ENCODE measurements at places on chromosomes 16 and 17.

- peak; percentile 51 for DNase-seq
These were observed 3.1 kb downstream of the EVI2A start for GRCh38 chr17:31318298-31318801.

DNA sequence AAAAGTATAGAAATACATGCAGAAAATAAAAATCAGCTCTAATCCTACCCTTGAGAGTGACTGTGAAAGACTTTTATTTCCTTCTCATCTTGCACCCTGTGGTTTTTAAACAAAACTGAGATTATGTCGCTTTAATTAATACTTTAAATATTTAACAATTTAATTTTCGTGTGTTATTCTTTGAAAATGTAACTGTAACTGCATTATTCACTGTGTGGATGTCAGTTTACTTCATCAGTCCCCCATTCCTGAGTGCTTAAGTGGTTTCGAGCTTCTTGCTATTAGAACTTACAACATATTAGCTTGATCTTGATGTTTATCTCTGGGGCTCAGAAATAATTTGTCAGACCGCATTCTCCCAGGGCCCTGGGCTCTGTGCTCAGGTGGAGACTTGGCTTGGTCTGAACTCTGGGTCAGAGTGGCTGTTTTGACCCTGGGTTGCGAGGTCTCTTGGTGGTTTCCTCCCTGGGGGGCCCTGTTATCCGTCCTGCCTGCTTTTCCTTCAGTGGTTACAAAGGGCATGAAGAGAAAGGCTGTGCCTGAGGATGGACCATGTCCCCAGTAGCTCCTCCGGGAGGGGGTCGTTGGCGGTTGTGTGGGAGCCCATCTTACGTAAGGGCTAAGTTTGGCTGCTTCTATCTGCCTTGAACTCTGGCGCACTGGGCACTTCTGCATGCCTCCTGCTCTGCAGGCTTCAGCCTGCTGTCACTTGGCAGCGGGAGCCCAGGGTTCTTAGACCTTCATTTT lies 25.7 kb downstream of the AKAP1 start:
- no peak for DNase-seq

DNA sequence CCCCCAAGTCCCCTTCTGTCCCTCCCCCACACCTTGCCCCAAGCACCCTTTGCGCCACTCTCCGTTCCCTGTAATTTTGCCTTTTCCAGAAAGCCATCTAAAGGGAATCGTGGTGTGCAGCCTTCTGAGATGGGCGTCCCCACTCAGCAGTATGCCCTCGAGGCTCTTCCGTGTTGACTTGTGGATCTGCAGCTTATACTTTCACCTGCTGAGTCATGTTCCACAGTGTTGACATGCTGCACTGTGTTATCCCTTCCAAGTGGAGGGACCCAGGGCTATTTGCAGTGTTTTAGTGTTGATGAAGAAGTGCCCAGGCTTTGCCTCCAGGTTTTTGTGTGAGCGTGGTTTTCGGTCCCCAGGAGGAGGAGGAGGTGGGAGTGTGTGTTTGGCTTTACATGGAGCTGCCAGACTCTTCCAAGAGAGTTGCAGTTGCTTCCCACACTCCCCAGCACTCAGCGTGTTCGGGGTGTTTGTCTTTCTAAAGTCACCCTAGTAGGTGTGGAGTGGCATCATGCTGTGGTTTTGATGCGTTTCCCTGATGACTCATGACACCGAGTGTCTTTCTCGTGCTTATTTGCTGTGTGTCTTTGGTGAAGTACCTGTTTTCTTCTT lies 32.1 kb upstream of the JPT2 start:
- DNase-seq = peak; percentile 10

DNA sequence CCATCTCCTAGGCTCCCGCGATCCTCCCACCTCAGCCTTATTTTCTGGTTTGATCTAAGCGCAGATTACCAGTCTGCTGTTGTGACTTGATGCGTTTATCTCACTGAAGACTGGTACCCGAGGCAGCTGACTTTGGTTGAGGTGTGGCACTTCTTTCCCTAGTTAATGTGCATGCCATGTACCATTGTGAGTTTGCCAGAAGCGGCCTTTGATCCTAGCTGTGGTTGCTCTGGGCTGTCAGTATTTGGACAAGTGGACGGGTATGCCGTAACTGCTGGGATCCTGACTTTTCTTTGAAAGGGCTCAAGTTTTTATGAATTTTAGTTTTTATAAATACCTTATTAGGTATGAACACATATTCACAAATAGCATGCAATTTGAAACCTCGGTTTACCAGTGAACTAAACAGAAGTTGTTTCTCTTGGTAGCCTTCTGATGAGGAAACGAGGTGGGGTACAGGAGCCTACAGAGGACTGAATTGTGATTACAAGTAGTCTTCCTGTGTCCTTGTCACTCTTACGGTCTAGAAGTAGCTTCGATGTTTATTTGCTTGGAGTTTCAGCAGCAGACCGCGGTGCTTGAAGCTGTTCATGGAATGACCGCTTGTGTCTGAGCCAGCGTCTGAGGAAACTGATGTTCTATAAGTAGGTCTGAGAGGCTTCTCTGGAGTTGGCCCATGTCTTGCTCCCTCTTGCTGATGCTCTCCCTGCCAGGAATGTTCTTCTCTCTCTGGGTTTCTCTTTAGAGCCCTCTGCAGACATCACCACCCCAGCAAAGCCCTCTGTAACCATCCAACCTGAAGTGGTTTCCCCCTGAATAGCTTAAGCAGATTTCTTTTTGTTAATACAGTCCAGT lies 40.0 kb downstream of the SEC14L1 start:
- no peak for DNase-seq

- no peak for DNase-seq
These were observed 734.0 kb downstream of the MAF start for GRCh38 chr16:78866521-78866920.

- DNase-seq = peak; percentile 6
These were observed 664 bp downstream of the HBQ1 start for GRCh38 chr16:180681-181564.

DNA sequence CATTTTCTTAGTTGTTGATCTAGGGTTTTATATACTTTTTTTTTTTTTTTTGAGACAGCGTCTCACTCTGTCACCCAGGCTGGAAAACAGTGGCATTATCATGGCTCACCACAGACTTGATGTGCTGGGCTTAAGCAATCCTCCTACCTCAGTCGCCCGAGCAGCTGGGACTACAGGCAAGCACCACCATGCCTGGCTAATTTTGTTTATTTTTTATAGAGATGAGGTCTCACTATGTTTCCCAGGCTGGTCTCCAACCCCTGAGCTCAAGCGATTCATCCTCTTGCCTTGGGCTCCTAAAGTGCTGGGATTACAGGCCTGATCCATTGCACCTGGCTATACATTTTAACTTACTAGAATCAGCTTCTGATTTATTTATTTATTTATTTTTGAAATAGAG lies 34.2 kb upstream of the ATP2A3 start:
- no peak for DNase-seq

- no peak for DNase-seq
These were observed 47.0 kb downstream of the MFSD11 start for GRCh38 chr17:76784926-76785325.

Data from activated effector memory CD4-positive, alpha-beta T cell treated with Interleukin-2 at 50 U/mL for 16 hours (primary cell).